ENCODE measurements at places on chromosomes 6 and 20. TPM values are rescaled to one million over a fixed set of nuclear protein-coding genes. Genes with fewer than 3 reads are reported as not detected.

- H3K27me3 ChIP-seq = no peaks in the 10 kb centered on the region
- no peaks in the 10 kb centered on the region for H3K36me3 ChIP-seq
- H3K4me3 ChIP-seq = no peak overlapping the region
- no peaks in the 10 kb centered on the region for H3K4me1 ChIP-seq
- no peak for DNase-seq
Observed at GRCh38 chr6:139249395-139249794, 42.4 kb downstream of the TXLNB start.

- no peaks in the 10 kb centered on the region for H3K4me1 ChIP-seq
- DNase-seq = no peak
- H3K27ac ChIP-seq = no peak overlapping the region
- H3K4me3 ChIP-seq = no peak overlapping the region
Observed at GRCh38 chr6:24766680-24767462, 7.9 kb upstream of the GMNN start.

DNA sequence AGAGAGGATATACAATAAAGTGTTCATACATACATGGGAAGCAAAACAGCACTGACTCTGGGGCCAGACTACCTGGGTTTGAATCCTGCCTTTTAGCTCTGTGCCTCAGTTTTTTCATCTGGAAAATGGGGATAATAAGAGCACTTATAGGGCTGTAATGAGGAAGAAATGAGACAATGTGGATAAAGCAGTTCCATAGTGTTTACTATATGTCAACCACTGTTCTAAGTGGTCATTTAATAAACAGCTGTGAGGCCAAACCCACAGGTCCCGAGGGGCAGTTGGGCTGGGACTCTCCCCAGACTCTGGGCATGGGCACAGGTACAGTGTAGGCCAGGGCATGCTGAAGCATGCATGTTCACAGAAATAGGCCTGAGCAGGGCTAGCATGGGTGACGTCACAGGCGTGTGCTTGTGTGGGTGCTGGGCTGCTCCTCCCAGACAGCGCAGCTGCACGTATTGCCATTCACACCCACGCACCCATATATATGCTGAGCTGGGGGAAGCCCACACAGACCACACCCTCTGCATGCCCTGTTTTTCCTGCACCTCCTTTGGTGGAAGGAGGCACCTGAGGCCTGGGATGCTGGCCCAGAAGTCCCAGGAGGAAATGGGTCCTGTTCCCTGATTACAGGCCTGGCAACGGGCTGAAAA, 3.5 kb upstream of the PLCG1 start:
- H3K27me3 ChIP-seq = peaks cover 5% of the 10 kb centered on the region
- no peak for DNase-seq
- no peak overlapping the region for H3K4me3 ChIP-seq
- H3K27ac ChIP-seq = no peak overlapping the region
- H3K4me1 ChIP-seq = peaks cover 16% of the 10 kb centered on the region

- DNase-seq = no peak
- no peaks in the 10 kb centered on the region for H3K36me3 ChIP-seq
- peaks cover 30% of the 10 kb centered on the region for H3K27me3 ChIP-seq
- H3K27ac ChIP-seq = no peak overlapping the region
- no peak overlapping the region for H3K4me3 ChIP-seq
Observed at GRCh38 chr6:7050004-7050403, 57.8 kb upstream of the RREB1 start.

The FAM162B gene
- 9.3 TPM for polyA plus RNA-seq

The DST gene
- polyA plus RNA-seq = 59.6 TPM
